ENCODE measurements at places on chromosomes 6 and 20. TPM values are rescaled to one million over a fixed set of nuclear protein-coding genes. Genes with fewer than 3 reads are reported as not detected.

MAK gene
- total RNA-seq, result 0.12 TPM

HCK gene
- 28.6 TPM for total RNA-seq

LAMA4 gene
- 150 TPM for total RNA-seq

SRC gene
- 51.3 TPM for total RNA-seq

JARID2 gene
- total RNA-seq, result 11.0 TPM

- no peak for DNase-seq
Measured at GRCh38 chr6:125918681-125919566, 37.6 kb upstream of the HINT3 start.

DNA sequence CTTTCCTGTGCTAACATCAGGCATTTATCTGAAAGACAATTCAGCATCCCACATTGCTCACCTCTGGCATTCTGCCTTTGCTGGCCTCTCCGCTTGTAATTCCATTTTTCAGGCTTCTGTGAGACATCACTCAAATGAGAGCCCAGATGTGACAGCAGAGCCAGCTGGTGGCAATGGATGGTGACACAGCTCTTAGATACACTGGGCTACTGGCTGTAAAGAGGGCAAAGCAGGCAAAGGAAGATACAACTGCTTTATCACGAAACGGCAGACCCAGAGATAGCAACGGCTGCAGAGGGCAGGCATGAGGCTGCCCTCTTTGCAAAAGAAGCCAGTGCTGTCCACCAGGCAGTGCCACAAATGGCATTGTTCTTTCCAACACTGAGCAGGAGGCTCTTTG lies 329.8 kb downstream of the KIF16B start:
- no peak for DNase-seq

- DNase-seq, result no peak
Measured at GRCh38 chr6:152232501-152233151, 404.5 kb downstream of the SYNE1 start.

DNA sequence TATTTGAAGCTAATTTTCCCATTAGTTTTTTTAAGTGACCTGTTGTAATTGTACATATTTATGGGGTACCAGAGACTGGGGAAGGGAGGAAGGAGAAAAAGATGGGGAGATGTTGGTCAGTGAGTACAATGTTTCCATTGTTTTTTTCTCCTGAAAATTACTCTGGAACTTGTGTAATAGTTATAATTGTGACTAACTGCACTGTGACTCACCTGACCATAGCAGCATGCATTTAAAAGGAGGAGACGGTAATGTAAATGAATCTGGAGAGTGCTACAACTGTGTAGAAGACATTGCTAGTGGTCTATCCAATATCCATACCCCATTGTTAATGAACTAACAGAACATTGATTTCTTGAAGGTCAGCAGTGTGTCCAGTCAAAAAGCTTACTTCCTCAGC lies 133.4 kb downstream of the RFPL4B start:
- no peak for DNase-seq

Measured in aorta (tissue), 5 donors.